ENCODE measurements at places on chromosomes 11 and 22.
A peak's percentile ranks its signal among the peaks of the same experiment; 100 is the strongest.

- DNase-seq: no peak
Observed at GRCh38 chr22:46135611-46136485, 14.5 kb upstream of the PPARA start.

DNA sequence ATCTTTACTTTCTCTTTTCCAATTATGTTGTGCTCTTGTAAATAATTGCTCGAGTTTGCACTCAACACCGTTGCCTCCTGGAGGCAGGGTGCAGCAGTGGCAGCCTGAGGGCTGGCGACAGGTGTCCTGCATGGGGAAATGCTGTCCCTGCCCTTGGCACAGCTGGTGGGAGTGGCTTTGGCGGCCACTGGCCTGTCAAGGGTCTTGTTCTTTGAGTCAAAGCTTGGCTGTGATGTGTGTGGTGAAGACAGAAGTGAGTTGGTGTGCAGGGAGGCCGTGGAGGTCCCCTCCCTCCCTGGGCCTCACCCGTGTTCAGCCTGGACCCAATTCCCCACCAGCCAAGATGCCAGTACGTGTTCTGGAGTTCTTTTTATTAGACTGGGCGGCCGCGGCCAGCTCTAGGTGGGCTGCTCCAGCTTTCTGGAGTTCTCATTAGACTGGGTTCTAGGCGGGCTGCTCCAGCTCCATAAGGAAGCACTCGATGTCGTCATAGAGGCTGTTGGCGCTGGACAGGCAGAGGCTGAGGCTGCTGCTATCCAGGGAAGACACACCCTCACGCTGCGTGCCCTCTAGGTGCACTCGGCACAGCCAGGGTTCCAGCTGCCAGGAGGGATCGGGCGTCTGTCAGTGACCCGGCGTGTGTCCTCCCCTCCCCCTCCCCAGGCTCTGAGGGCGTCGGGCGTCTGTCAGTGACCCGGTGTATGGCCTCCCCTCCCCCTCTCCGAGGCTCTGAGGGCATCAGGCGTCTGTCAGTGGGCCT is 3.4 kb downstream of the IRF7 start:
- DNase-seq: no peak

DNA sequence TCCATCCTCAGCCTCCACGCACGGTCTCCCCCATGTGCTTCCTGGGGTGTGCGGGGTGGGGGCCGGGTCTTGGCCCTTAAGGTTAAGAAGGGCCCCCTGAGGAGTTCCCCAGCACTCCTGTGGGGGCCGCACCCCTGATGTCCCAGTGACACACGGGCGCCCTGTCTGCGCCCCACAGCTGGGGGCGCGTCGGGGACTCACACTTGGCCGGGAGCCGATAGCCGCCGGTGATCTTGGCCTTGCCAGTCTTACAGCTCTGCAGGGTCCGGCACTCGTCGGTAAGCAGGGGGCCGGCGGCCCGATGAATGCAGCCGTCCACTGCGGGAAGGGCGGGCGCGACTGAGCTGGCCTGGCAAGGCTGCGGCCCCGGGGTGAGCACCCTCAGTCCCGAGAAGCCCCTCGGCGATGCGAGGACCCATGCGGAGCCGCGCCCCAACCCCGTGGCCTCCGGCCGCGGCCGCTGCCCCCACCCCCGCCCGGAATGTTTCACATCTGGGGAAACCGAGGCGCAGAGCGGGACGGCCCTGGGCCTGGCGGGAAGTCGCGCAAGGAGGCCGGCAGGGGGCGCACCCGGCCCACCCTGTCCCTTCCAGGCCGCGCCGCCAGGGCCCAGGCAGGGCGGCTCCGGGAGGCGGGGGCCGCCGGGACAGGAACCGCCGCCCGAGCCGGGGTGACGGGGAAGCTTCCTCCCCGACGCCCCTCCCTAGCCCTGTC is 13.9 kb downstream of the OTUB1 start:
- peak; percentile 83 for DNase-seq

- DNase-seq: no peak
Observed at GRCh38 chr22:29722151-29722550, 2.3 kb downstream of the CABP7 start.

DNA sequence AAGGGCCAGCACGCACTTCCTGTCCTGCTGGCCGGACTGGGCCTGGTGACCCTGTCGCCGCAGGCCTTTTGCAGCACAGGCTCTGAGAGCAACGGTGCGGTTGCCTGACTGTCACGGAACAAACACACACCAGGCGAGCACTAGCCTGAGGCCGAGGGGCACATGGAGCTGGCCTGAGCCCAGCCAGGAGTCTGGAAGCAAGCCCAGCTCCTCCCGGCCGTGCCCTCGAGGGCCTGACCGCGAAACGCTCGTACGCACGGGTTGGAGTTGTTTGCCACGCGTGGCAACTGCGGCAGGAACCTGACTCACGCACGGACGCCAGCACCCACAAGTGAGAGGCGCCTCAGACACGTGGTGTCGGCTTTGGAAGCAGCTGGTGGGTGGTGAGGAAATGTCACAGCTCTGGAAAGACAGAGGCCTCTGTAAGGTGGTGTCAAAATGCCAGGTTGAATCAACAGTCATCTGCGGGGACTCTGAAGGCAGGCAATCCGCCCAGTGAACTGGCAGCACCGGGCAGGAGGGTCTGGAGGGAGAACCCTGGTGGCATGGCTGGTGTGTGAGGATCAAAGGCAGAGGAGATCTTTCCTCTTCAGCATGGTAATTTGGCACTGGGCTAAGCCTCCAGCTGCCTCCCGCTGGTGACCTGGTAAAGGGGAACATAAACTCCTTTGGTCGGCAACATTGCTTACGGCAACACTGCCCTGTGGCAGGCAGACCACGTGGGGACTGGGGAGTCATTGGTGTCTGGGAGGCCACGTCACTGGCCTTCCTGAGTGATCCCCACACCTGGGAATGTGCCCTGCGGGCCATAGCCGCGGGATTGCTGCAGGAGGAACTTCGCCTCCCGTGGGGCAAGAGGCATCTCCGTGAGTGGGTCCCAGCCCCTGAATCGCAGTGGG is 15.3 kb upstream of the IL17REL start:
- DNase-seq: no peak

GRCh38 chr11:41431784-41432183 is 27.7 kb downstream of the LRRC4C start:
- DNase-seq: no peak

GRCh38 chr11:1252371-1253102 is 29.7 kb downstream of the MUC5B start:
- DNase-seq: no peak

DNA sequence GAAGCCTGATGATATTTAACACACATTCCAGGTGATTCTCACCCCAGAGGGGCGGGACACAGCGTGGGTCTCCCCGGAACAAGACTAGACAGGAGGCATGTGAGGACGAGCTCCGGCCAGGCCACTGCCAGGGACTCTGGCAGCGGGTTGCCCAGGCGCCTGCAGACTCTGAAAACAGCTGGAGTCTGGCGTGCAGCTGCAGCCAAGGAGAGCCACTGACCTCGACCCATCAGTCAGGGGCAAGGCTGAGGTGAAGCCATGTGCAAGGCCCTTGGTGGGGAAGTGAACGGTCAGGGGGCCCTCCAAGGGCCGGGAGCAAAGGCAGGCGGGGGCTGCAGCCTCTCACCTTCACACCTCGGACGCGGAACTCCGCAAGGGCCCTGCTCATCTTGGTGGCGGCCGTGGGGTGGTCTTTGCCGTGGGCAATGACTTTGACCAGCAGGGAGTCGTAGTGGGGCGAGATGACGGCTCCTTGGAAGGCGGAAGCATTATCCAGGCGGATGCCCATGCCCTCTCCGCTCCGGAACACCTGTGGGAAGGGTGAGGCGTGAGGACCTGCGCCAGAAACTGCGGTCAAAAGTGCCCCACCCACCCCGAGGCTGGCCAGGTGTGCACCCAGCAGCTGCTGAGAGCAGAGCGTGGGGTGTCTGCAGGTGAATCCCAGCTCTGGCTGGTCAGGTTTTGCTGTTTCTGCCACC is 6.7 kb downstream of the LRFN4 start:
- no peak for DNase-seq

DNA sequence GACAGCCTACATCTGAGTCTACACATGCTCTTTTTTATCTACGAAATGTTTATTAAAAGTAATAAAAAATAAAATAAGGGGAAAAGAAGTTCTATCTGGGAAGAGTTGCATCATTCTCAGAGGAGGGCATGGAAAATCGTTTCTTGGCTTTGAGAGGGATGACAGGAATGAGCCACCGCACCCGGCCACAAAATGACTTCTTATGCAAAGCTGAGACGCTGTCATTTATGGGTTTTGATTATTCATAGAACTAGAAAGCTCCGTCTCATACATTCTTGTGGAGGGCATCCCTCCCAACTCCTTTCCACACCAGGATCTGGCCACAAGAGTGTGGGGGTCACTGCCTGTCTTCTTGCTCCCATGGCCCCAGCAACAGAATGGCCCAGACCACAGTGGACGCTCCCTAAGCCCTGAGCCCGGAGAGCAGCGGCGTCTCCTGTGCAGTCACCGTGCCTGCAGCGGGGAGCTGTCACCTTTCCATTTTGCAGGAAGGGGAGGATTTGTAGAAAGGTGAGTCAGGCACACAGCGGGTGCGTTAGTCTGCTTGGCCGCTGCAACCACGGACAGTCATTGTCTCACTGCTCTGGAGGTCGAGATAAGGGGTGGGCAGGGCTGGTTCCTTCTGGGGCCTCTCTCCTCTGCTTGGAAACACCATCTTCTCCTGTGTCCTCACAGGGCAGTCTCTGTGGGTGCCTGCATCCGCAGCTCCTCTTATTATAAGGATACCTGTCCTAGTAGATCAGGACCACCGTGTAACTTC is 1388.7 kb downstream of the BRD1 start:
- DNase-seq: no peak

DNA sequence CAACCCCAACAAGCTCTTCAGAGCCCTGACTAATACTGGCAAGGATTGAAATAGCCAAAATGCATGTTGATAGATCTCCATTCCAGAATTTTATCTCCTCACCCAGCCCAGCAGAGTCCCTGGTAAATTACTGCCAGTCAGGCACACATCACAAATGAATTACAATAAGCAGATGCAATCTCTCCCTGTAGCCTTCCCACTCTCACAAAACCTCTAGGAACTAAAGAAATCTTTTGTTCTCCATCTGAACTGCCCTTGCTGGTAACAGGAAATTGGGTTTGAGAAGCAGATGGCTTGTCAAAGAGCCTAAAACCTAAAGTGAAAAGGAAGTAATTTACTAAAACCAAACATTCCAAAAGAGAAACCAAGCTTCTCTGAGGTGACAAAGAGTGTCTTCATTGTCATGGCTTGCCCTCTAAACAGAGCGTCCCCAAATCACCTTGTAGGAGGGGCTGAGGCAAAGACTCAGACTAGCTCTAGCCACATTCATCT is 59.5 kb downstream of the FAM168A start:
- DNase-seq: no peak

GRCh38 chr11:133818302-133818701 is 27.0 kb downstream of the SPATA19 start:
- DNase-seq: no peak

All from naive thymus-derived CD8-positive, alpha-beta T cell (primary cell).